ENCODE measurements at places on chromosomes 6 and 20.

DNA sequence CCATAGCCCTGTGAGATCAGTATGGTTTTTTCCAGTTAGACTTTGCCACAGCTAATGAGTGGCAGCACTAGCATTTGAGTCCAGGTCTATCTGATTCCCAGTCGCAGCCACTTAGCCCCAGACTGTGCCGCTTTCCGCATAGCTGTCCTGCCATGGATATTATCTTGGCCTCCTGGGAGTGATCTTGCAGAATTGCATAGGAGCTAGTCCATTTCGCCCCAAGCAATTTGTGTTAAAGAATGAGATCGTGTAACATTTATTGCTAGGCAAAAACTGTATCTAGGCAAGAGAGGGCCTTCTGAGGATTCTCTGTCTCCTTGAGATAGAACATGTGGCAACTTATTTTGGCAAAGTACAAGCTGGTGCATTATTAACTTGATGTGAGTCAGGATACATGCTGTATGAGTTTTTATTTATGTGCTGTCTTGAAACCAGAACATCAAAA is 74.2 kb downstream of the EZR start:
- DNase-seq: no peak

DNA sequence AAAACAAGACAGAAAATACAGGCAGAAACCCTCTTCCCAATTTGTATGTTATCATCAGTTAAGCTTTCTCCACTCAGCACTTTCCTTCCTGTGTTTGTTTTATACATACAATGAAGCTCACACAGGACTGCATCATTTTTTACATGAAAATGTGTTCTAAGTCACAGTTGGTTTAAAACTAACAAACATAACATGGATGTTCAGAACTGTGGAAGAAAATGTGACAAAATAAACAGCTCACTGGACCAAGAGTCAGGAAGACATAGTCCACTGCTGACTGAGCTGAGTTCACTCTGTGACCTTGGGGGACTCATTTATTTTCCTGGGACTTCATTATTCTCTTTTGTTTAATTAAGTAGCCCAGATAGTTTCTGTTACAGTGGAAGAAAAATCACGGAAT is 331.5 kb downstream of the SYNE1 start:
- no peak for DNase-seq

DNA sequence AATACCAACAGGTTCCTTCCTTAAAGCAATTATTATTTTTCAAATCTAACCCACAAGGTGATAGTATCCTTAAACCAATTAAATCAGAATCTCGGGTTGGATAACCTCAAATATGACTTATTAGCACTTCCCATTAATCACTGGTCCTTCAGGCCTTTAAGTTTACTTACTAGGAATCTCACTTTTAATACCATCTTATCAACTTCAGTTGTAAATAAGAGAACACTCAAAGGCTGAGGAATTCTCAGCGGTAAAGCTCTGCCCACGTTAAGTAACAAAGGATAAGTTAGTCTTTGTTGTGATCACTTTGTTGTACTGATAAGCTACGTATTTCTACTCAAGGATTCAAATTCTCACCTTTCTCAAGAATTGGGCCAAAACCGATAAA is 82.0 kb downstream of the OR2B2 start:
- DNase-seq: no peak

- DNase-seq: no peak
Observed at GRCh38 chr6:36755435-36756348, 58.1 kb downstream of the RAB44 start.

DNA sequence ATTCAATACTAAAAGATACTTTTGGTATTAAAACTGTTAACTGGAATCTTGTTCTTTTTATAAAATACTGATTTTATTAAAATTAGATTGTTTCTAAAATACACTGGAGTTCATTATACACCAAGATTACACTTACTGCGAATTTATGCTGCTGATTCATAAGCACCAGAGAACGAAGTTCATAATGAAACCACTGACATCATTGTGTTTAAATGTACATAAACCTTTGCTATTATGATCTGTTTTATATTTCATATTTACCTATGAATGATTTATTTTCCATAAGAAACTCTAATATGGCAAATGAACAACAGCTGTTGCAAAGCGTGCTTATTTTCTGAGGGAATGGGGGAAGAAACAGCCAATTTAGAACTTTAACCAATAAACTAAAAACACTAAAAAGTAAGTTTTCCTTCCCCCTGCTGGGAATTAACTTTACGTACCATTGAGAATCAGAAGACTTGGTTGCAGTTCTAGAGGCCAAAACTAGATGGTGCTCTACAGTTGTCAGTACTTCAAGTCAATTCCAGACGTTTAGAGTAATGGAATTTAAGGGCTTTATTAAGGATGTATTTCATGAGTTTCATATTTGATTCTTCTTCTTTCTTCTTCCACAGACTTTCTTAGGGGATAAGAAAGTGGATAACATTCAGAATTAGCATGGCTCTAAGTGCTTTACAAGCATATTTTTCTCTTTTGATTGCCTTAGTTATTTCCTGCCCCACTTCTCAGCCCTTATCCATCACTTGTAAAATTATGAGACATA is 30.8 kb upstream of the COL19A1 start:
- DNase-seq: peak; percentile 30
